Mesothelial cell of epicardium (in vitro differentiated cells): ENCODE measurements at places on chromosomes 4 and X.

DNA sequence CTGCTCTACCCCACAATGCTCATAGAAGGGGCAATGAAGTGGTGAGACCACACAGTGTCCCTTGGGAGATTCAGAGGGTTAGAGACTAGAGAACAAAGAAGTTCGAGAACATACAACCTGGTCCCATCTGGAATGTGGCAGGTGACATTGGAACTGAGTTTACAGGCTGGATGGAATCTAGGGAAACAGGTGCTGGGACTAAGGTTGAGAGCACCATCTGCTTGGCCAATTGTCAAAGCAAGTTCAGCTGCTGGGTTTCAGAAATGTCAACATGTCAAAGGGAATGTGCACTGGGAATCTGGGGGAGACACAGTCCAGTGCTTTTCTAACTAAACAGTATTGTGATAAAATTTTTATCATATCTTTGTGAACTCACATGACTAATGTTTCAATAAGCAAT lies 15.9 kb upstream of the FAM13A start:
- H3K4me1 ChIP-seq, result peaks cover 1% of the 10 kb centered on the region
- peaks cover 5% of the 10 kb centered on the region for H3K36me3 ChIP-seq
- no peak for DNase-seq
- H3K27me3 ChIP-seq, result no peaks in the 10 kb centered on the region
- no peak overlapping the region for H3K4me3 ChIP-seq

- H3K27ac ChIP-seq, result no peak overlapping the region
- H3K27me3 ChIP-seq, result no peaks in the 10 kb centered on the region
- peaks cover 12% of the 10 kb centered on the region for H3K36me3 ChIP-seq
- peaks cover 6% of the 10 kb centered on the region for H3K4me1 ChIP-seq
- DNase-seq, result no peak
These were observed 63.6 kb downstream of the HADH start for GRCh38 chr4:108053251-108053711.

GRCh38 chr4:40446839-40447238 lies 111.7 kb downstream of the CHRNA9 start:
- H3K4me3 ChIP-seq, result no peak overlapping the region
- H3K27me3 ChIP-seq, result no peaks in the 10 kb centered on the region
- peak overlapping the region; percentile 86 for H3K27ac ChIP-seq
- H3K36me3 ChIP-seq, result peaks cover 9% of the 10 kb centered on the region

DNA sequence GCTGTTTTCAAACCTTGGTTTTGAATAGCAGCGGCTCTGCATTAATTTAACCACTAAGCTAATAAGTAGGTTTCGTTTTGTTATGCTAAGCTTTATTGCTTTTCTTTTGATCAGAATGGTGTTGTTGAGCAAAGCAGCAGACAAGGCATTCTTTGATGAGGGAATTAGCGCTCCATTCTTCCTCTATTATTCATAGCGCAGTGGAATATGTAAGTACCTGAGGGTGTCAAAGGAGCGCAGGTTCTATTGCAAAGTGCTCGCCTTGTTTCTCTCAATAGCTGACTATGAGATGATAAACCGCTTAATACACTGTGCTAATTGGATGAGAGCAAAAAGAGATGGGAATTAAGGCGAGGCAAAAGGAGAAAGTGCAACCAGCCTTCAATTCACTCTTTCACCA lies 16.3 kb downstream of the ARX start:
- H3K4me3 ChIP-seq, result no peak overlapping the region
- DNase-seq, result no peak
- H3K27ac ChIP-seq, result no peak overlapping the region
- H3K36me3 ChIP-seq, result peaks cover 7% of the 10 kb centered on the region

GRCh38 chrX:99421796-99422195 lies 988.3 kb downstream of the PCDH19 start:
- no peaks in the 10 kb centered on the region for H3K27me3 ChIP-seq
- DNase-seq, result no peak
- H3K27ac ChIP-seq, result no peak overlapping the region
- H3K36me3 ChIP-seq, result no peaks in the 10 kb centered on the region
- no peak overlapping the region for H3K4me3 ChIP-seq
- H3K4me1 ChIP-seq, result no peaks in the 10 kb centered on the region

DNA sequence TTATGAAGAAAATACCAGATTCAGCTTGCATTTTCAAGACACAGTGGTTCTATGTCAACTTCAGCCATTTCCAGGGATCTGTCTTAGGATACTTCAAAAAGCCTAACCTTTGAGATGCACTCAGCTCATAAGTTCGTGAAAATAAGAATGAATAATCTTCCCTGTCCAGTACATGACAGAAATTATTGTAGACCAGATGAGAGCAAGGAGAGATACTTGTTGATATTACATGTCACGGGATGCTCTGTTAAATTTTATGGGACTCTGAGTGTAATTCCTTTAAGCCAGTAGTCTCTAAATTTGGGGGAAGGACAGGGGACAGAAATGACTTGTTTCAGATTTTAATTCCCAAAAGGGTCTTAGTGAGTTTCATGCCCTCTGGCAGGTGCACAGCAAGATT lies 8.8 kb downstream of the TBL1X start:
- no peak overlapping the region for H3K4me3 ChIP-seq
- no peak overlapping the region for H3K27ac ChIP-seq
- DNase-seq, result no peak
- no peaks in the 10 kb centered on the region for H3K27me3 ChIP-seq
- peaks cover 2% of the 10 kb centered on the region for H3K36me3 ChIP-seq
- H3K4me1 ChIP-seq, result peaks cover 22% of the 10 kb centered on the region

DNA sequence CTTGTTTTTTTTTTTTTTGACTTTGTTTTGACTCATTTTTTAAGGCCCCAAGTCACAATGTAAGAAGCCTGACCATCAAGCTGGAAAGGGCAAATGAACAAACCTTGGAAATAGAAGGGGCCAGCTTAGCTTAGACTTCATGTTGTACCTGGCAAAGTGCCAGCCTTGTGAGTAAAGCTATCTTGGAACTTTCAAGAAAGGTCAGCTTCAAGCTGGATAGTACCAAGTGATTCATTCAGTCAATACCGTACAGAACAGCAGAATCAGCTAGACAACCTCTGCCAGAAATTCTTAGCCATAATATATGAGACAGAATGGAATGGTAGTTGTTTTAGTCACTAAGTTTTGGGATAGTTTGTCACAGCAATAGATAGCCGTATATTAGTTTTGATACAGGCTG lies 1492.2 kb upstream of the TENM3 start:
- H3K27me3 ChIP-seq, result no peaks in the 10 kb centered on the region
- H3K4me1 ChIP-seq, result no peaks in the 10 kb centered on the region
- peaks cover 20% of the 10 kb centered on the region for H3K36me3 ChIP-seq
- DNase-seq, result no peak
- no peak overlapping the region for H3K27ac ChIP-seq
- H3K4me3 ChIP-seq, result no peak overlapping the region
